ENCODE measurements at places on chromosomes 4 and X.
A peak's percentile ranks its signal among the peaks of the same experiment; 100 is the strongest.

DNA sequence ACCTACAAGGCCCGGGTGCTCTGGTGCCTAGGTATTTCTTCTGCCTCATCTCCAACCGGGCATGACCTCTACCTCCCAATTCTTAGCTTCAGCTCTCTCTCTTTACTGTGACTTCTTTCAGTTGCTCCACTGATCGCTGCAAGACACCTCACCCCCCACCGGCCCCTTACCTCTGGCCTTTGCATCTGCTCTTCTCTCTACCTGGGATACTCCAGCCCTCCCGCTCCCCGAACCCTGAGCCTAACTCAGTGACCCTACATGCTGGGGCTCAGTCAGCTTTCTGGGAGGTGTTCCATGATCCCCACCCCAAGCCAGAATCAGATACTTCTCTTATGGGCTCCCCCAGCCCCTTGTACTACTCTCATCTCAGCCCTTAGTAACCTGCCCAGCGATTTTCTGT, 99.6 kb downstream of the EFNB1 start:
- no peak for DNase-seq

- DNase-seq: no peak
These were observed 107.3 kb downstream of the GATB start for GRCh38 chr4:151653548-151653918.

DNA sequence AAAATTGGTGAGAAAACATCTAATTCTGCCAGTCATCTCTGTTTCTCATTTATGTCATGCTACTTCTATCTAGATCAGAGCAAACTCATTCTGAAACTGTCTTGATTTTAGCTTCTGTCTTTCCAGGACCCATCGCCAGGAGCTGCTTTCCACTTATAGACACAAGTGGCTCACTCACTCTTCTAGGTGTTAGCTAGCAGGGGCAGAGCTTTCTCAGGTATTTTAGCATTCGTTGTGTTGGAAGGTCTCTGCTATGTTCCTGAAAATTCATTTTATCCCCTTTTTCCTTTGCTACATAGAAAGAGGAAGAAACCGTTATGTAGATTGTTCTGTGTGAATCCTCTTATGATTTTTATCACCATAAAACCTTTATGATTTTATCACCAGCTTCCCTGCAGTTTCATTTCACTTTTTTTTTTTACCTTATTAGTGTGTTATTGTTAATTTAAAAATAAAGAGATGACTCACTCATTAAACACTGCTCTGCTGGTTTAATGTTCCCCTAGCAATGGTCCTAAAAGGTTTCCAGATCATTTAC, 246.6 kb upstream of the AADAT start:
- DNase-seq: no peak

DNA sequence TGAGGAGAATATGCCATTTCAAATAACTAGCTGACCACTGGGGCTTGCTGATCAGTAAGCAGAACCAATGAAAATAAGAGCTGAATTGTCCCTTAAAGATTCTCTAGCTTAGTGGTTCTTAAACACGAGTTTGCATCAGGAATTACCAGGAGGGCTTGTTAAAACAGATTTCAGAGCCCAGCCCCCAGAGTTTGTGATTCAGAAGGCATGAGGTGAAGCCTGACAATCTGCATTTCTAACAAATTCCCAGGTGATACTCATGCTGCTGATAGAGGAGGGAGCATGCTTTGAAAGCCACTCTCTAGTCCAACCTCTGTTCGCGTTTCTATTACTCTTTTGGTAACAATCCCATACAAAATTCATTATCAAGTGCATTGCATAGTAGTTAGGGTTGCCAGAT, 35.5 kb downstream of the DCX start:
- DNase-seq: no peak

DNA sequence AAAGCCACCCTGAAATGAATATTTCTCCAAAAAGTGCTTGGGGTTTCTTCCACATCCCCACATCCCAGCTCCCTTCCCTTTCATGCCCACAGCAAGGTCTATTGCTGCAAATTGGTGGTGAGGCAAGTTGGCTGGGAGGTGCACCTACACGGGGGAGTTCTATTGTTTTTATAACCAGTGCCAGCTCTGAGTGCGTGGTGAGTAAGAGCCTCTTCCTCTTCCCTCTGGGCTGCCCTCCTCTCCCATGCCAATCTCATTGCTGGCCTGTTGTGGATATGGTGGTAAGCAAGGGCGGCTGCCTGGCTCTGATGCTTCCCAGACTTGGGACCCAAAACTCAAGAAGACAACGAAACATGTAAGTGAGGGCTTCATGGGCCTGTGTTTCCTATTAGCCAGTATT, 204.3 kb downstream of the SHROOM3 start:
- no peak for DNase-seq

DNA sequence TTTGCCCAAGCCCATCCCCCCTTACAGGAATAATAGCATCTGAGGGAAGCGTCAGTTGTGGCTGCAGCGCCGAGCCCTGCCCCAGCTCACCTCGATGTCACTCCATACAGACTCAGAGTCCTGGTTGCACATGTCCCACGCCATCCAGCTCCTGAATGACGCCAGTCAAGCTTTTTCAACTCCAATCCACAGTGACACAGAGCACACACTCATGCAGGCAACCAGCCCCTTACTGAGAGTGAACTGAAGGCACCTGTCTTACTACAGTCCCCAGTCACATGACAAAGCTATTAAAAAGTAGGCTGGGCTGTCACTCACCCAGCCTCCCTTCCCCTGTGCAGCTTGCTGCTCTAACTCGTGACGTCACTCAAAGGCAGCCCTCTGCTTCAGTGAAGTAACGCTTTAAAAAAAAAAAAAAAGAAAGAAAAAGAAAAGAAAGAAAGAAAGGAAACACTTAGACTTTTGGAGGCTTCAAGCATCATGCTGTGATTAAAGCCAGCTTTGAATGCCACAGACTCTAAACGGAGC, at the start of gene PPARGC1A:
PPARGC1A (minus strand) TSS at position 234 of the 528 bp plus-strand sequence; CDS start at position 144, 90 bp downstream.
- DNase-seq: peak; percentile 36

DNA sequence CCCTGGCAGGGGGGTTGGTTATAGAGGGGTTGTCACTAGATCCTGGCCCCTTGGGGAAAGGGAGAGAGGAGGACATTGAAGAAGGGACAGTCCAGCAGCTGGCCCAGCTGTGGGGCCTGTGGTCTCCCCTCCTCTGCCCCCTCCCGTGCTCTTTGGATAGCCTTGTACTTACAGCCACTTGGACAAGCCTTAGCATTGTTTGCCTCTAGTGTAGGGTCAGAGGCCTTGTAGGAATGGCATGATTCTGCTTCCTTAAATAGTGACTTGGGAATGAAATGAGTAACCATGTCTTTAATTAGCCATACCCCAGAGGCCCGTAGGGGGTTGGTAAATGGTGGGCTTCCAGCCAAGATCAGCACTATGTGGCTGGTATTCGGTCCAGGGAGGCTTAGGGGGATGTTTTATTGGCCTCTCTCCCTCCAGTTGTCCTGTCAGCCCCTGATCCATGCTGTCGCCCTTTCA, 230.6 kb downstream of the PTTG2 start:
- DNase-seq: no peak

GRCh38 chr4:159481936-159482335, 379.1 kb downstream of the RAPGEF2 start:
- DNase-seq: no peak

DNA sequence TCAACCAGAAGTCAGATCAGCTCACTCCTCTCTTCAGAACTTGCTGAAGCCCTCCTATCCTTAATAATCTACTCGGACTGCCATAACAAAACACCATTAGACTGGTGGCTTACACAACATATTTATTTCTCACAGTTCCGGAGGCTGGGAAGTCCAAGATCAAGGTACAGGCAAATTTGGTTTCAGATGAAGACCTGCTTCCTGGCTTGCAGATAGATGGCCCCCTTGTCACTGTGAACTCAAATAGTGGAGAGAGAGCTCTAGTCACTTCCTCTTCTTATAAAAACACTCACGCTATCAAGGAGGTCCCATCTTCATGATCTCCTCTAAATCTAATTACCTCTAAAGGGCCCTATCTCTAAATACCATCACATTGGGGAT, 125.1 kb downstream of the CAMK2D start:
- no peak for DNase-seq

- no peak for DNase-seq
These were observed 42.6 kb downstream of the MED28 start for GRCh38 chr4:17657090-17657489.

- no peak for DNase-seq
These were observed 40.8 kb downstream of the LAMP2 start for GRCh38 chrX:120428309-120428708.

- DNase-seq: no peak
These were observed 16.2 kb upstream of the GPKOW start for GRCh38 chrX:49139713-49140112.

DNA sequence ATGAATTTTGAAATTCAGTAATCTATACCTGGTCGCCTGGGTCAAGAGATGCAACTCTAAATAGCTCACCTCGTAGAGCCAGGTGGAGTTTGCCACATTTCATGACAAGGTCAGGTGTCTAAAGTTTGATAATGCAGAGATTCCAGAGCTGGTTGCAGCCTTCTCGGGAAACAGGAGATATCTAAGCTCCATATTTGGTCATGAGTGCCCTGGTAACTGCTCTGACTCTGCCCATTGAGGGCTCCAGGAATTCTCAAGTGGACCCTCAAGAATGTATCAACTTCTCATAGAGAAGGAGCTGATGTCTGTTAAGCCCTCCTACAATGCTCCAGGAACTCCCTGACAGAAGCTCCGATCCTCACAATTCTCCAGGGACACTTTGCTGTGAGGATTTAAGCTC, 33.2 kb upstream of the TSPAN5 start:
- no peak for DNase-seq

- DNase-seq: no peak
These were observed 76.4 kb upstream of the F8A3 start for GRCh38 chrX:155534800-155535199.

DNA sequence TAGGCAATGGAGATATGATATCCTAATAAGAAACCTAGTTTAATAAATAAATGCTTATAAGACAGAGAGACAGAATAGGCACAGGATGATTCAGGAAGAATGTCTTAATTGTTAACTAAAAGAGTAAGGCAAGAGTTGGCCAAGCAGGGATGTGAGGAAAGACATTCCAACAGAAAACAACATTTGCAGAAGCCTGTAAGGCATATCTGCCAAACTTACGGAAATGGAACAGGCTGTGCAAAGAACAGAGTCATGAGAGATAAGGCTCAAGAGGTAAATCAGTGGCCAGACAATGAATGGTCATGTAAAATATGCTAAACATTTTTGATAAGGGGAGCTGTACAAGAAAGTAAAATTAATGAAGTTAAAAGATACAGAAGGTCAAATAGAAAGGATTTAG, 134.9 kb downstream of the KCTD8 start:
- DNase-seq: no peak

- no peak for DNase-seq
These were observed 22.4 kb downstream of the CLDN22 start for GRCh38 chr4:183297675-183298074.

DNA sequence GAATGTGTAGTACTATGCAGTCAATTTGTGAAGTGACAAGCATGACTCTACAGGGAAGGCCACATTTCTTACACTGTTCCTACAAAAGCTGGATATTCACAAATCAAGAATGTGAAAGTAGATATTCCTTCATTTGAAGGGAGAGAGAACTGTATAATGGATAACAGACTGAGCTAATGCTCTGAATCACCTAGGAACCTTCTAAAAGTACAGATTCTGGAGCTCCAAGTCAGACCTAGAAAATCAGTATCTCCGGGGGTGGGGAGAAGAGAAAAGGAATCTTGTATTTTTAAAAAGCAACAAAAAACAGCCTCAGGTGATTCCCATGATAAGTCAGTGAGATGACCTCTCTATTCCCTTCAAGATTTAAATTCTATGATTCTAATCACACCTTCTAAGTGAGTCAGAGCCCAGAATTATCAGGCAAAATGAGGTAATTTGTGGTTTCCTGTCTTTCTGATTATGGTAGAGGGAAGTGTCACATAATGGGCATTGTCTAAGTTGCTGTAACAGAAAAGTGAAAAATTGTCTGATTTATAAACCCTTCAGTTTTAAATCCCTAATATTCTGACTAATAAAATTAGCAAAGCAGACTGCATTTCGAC, 80.9 kb downstream of the IL21 start:
- no peak for DNase-seq

DNA sequence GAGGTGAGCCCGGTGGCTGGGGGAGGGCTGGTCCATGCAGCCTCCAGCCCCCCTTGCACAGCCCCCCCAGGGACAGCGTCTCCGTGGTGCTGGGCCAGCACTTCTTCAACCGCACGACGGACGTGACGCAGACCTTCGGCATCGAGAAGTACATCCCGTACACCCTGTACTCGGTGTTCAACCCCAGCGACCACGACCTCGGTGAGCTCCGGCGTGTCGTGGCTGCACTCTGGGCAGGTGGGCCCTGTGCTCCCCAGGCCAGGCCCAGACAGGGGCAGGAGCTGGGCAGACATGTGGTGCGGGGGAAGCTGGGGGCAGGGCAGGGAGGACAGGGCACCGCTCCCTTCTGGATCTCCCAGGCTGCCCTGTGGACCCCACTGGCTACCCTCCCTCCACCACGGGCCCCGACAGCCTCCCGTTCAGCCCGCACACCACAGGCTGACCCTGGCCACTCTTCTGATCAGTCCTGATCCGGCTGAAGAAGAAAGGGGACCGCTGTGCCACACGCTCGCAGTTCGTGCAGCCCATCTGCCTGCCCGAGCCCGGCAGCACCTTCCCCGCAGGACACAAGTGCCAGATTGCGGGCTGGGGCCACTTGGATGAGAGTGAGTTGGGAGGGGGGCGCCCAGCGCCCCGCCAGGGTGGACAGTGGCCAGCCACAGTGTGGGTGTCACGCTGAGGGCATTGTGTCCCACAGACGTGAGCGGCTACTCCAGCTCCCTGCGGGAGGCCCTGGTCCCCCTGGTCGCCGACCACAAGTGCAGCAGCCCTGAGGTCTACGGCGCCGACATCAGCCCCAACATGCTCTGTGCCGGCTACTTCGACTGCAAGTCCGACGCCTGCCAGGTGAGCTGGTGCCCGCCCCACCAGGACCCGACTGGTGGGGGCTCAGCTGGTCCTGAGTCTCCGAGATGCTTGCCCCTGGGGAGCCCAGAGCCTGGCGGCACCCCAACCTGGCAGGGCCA, 5.9 kb downstream of the HGFAC start:
- no peak for DNase-seq

- no peak for DNase-seq
These were observed 42.4 kb upstream of the RPA4 start for GRCh38 chrX:96841325-96841724.

GRCh38 chrX:131306601-131307000, 17.5 kb upstream of the IGSF1 start:
- no peak for DNase-seq

DNA sequence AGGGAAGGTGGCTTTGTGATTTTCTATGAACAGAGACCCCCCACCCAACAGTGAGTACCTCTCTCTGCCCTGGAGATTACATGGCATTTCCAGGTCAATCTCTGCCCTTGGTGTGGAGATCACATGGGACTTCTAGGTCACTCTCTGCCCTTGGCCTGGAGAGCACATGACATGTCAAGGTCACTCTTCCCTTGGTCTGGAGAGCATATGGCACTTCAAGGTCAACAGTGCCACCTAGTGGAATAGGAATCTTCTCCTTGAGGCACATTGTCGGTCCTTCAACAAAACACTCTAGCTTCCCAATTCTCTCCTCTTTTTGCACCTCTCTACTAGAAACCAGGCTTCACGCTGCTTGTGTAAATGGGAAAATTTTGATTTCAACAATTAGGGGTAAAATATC, 66.2 kb upstream of the TACR3 start:
- DNase-seq: no peak

GRCh38 chrX:14529290-14529989, at the start of gene GLRA2:
Gene GLRA2 (plus strand): TSS chrX:14529536. CDS start chrX:14530058, 522 bp downstream.
- peak; percentile 0 for DNase-seq

- no peak for DNase-seq
These were observed 6.5 kb downstream of the UGT2B17 start for GRCh38 chr4:68569466-68570121.
